Activated naive CD4-positive, alpha-beta T cell treated with anti-CD3 and anti-CD28 coated beads, Interleukin-2, amount 10 ng/mL, durations not matched to agents 7 days and 5 days (primary cell): ENCODE measurements at places on chromosomes 12 and 14.

GRCh38 chr12:57513266-57513665, 7.0 kb downstream of the DDIT3 start:
- H3K27me3 ChIP-seq: no peaks in the 10 kb centered on the region
- H3K4me1 ChIP-seq: peaks cover 15% of the 10 kb centered on the region
- no peak overlapping the region for H3K4me3 ChIP-seq
- H3K27ac ChIP-seq: no peak overlapping the region
- H3K36me3 ChIP-seq: peaks cover 77% of the 10 kb centered on the region
- no peak for DNase-seq

- H3K27ac ChIP-seq: no peak overlapping the region
- H3K27me3 ChIP-seq: no peaks in the 10 kb centered on the region
- H3K4me1 ChIP-seq: no peaks in the 10 kb centered on the region
- H3K4me3 ChIP-seq: no peak overlapping the region
- peaks cover 56% of the 10 kb centered on the region for H3K36me3 ChIP-seq
- DNase-seq: no peak
Observed at GRCh38 chr12:112456029-112456428, 37.3 kb downstream of the PTPN11 start.

DNA sequence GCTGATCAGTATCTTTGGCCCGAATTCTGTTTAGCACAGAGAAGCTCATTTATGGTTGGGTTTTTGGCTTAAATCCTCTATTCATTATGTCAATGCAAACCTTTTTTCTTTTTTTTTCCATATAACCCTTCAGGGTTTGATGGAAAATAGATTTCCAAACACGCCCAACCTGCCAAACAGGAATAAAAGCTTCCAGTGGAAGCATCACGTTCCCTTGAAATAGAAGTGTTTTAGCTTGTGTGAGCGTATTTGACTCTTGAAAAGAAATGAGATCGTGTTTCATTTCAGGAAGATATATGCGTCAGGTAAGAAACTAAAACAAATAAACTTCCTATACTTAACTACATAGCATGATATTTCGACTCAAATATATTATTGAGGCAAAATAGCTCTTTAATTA, at the start of gene PIK3C2G:
Gene PIK3C2G, plus strand, starts transcription at position 246 of the 400 bp plus-strand sequence. CDS start 20,564 bp downstream, outside the sequence.
- no peak within 1 kb of the TSS for H3K27ac ChIP-seq
- no peak within 1 kb of the TSS for H3K4me3 ChIP-seq
- DNase-seq: no peak
- no peaks in the 10 kb centered on the region for H3K4me1 ChIP-seq

GRCh38 chr12:82745807-82746206, 59.1 kb downstream of the TMTC2 start:
- no peaks in the 10 kb centered on the region for H3K4me1 ChIP-seq
- no peaks in the 10 kb centered on the region for H3K36me3 ChIP-seq
- H3K4me3 ChIP-seq: no peak overlapping the region
- no peaks in the 10 kb centered on the region for H3K27me3 ChIP-seq

DNA sequence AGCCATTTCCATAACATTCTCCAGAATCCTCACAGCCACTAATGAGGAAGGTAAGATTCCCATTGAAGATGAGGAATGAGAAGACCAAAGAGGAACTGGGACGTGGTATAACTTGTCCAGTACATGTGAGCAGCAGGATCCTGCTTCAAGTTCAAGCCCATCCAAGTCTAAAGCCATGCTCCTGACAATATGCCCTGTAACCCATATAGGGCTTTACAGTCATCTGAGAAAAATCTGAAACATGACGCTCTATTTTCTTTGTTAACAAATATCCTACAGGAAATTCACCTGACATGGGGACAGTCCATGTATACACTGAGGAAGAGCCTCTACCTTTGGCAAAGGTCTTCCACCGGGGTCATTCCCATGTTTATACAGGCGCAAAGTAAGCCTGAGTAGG, 3.1 kb upstream of the ACTR6 start:
- peaks cover 36% of the 10 kb centered on the region for H3K4me1 ChIP-seq
- no peak for DNase-seq
- H3K27me3 ChIP-seq: no peaks in the 10 kb centered on the region
- no peak overlapping the region for H3K4me3 ChIP-seq

GRCh38 chr14:75884198-75884611, 97.6 kb downstream of the TGFB3 start:
- H3K36me3 ChIP-seq: peaks cover 5% of the 10 kb centered on the region
- H3K27ac ChIP-seq: no peak overlapping the region
- no peaks in the 10 kb centered on the region for H3K4me1 ChIP-seq
- H3K4me3 ChIP-seq: no peak overlapping the region
- DNase-seq: no peak

DNA sequence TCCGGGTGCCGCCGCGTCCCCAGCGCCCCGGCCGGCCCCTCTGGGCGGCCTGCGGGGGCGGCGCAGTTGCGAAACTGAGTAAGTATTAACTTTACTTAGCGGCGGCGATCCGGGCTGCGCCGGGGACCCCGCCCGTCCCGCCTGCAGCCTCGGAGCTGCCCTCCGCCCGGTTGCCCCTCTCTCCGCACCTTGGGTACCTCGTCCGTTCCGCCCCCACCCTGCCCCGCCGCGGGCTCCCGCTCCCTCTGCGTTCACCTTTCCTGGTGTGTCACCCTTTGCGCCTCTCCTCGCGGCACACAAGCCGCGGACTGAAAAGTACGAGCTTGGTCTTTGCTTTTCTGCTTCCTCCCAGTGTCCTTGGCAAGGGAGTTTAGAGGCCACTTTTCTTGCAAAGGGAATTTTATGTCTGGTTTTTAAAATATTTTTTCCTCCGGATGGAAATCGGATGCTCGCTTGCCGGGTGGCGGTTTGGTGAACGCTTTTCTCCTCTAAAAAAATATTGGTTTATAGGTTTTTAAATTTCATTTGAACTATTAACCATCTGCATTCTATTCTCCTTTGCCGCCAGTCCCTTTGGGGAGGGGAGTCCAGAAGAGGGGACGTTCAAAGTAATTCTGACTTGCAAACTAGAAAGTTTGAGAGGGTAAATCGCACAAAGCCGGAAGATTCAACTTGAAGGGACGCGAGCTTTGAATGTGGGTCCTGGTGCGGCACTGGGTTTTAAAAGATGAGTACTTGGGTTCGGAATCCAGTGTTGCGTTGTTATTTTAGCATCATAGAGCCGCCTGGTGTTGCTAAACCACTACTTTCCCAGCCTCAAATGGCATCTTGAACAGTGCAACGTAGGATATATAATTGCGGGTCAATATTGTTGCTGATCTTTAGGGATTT, 834 bp downstream of the RASSF8 start:
- peaks cover 11% of the 10 kb centered on the region for H3K4me1 ChIP-seq
- DNase-seq: peak; percentile 23
- peaks cover 64% of the 10 kb centered on the region for H3K27me3 ChIP-seq
- no peak overlapping the region for H3K27ac ChIP-seq
- no peaks in the 10 kb centered on the region for H3K36me3 ChIP-seq

GRCh38 chr12:46671102-46671501, 154.7 kb downstream of the SLC38A4 start:
- H3K27me3 ChIP-seq: no peaks in the 10 kb centered on the region
- H3K4me1 ChIP-seq: no peaks in the 10 kb centered on the region
- H3K27ac ChIP-seq: no peak overlapping the region
- DNase-seq: no peak

GRCh38 chr14:30706704-30707103, 84.6 kb downstream of the SCFD1 start:
- no peak overlapping the region for H3K4me3 ChIP-seq
- peaks cover 20% of the 10 kb centered on the region for H3K36me3 ChIP-seq
- H3K4me1 ChIP-seq: no peaks in the 10 kb centered on the region
- no peak for DNase-seq
- no peak overlapping the region for H3K27ac ChIP-seq
- H3K27me3 ChIP-seq: no peaks in the 10 kb centered on the region

DNA sequence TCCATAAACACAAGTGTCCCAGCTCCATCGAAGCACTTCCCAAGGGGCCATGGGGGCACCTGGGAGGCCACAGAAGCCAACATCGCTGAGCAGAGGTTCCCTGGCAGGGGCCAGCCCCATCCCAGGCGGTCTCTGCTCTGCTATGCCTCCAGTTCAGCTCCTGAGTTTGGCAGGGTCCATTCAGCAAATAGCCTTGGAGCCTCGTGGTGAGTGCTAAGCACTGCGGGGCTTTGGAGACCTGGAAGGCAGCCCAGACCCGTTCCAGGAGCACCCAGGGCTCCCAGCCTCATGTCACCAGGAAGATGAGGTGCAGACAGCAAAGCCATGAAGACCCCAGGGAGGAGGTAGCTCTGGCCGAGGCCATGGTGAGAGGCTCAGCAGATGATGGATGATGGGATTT, 109.5 kb downstream of the LGMN start:
- H3K4me1 ChIP-seq: peaks cover 3% of the 10 kb centered on the region

DNA sequence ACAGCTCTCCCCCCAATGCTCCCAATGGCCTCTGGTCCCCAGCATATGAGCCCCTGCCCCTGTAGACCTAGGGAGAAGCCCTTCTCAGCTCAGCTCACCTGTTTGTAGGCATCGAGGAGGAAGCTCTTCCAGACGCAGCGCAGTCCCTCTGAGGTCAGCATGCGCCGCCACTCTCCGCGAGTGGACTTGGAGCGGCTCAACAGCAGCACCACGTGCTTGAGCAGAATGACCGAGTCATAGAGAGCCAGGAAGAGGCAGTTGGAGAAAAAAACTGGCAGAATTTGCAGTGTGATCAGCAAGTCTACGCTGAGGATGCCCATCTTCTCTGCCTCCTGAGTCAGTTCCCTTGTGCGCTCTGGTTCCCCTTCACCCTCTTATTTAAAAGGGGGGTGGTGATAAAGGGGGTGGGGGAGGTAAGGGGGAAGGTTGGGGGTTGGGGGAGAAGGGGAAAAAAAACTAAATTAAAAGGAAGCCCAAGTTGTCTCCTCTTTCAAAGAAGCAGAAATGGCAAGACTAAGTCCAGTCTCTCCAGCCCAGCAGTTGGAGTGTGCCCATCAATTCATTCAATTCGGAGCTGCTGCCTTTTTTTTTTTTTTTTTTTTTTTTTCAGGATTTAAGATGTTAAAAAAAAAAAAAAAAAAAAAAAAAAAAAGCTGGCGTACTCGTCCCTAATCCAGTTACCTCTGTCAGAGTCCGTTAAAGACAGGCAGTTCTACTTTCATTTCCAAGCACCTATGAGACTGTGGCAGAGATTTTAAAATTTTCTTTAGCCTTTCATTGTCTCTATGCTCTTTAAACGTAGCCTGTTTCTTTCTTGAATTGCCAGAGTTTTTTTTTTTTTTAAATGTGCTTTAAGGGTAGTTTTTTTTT, at the start of gene DIO2:
Gene DIO2, minus strand, starts transcription at position 352 of the 870 bp plus-strand sequence. Its CDS starts 32 bp downstream, at position 320.
- H3K27me3 ChIP-seq: no peaks in the 10 kb centered on the region
- no peaks in the 10 kb centered on the region for H3K36me3 ChIP-seq
- no peaks in the 10 kb centered on the region for H3K4me1 ChIP-seq

DNA sequence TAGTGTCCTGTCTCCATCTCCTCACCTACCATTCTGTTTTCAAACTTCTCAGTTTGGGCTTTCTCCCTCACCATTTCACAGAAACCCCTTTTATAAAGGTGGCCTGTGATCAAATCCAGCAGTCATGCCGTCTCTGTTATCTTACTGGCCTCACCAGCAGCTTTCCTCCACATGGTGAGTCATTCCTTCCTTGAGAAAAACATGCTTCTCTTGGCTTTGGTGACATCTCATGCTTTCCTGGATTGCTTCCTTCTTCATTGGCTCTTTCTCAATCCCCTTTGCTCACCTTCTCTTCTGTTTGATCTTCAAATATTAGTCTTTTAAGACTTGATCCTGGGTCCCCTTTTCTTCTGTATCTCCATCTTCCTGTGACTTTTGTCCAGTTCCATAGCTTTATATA, 164.9 kb downstream of the ANO4 start:
- H3K27ac ChIP-seq: no peak overlapping the region
- H3K4me1 ChIP-seq: no peaks in the 10 kb centered on the region
- H3K27me3 ChIP-seq: no peaks in the 10 kb centered on the region

GRCh38 chr14:91119556-91120311, 5.9 kb downstream of the DGLUCY start:
- peaks cover 77% of the 10 kb centered on the region for H3K4me1 ChIP-seq
- H3K4me3 ChIP-seq: no peak overlapping the region
- peak overlapping the region; percentile 39 for H3K27ac ChIP-seq
- H3K36me3 ChIP-seq: peaks cover 71% of the 10 kb centered on the region

DNA sequence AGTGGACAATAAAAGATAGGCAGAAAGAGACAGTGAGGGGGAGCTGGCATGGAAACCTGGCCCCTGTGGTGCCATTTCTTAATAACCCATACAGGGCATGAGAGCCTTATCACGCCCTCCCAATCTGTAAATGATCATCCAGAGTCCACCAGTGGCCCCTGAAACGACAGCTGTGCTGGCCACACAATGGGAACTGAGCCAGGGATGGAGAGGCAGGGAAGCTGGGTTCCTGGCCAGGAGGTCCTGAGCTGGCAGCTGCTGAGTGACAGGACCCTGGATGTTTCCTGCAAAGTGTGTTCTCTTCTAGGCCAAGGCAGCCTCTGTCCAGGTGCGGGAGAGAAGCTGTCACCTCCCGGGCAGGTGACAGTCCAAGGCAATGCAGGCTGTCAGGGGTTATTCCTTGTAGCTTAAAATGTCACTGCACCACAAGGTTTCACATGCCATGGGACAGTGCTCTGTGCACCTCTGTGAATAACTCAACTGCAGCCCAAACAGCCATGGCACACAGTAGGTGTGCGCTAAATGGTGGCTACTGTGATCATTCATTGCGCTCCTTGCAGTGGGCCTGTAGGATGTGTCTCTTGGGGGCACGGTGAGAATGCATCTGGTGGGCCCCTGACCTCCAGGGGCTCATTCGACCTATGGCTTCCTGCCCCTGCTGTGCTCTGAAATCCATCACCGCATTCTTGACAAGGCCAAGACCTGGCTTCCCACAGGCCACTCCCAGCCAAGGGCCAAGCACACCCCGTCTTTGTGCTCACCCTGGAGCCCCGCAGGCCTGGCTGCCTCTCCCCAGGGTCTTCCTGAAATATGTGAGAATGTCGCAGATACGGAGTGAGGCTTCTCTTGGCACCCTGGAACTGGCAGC, 46.3 kb upstream of the BCL11B start:
- peak overlapping the region; percentile 54 for H3K27ac ChIP-seq
- H3K27me3 ChIP-seq: peaks cover 10% of the 10 kb centered on the region
- H3K4me3 ChIP-seq: no peak overlapping the region
- DNase-seq: no peak

- peaks cover 13% of the 10 kb centered on the region for H3K27me3 ChIP-seq
- no peak for DNase-seq
- H3K4me3 ChIP-seq: no peak overlapping the region
- H3K36me3 ChIP-seq: no peaks in the 10 kb centered on the region
Observed at GRCh38 chr14:24705840-24706239, 71.8 kb upstream of the GZMB start.

GRCh38 chr12:88299567-88300101, 157.5 kb downstream of the TMTC3 start:
- no peak overlapping the region for H3K27ac ChIP-seq
- H3K4me1 ChIP-seq: no peaks in the 10 kb centered on the region
- no peaks in the 10 kb centered on the region for H3K36me3 ChIP-seq
- H3K4me3 ChIP-seq: no peak overlapping the region

- no peak overlapping the region for H3K27ac ChIP-seq
- no peaks in the 10 kb centered on the region for H3K36me3 ChIP-seq
- no peak overlapping the region for H3K4me3 ChIP-seq
- H3K27me3 ChIP-seq: peaks cover 81% of the 10 kb centered on the region
- H3K4me1 ChIP-seq: peaks cover 5% of the 10 kb centered on the region
Observed at GRCh38 chr14:72603639-72604038, 290.3 kb downstream of the DPF3 start.

GRCh38 chr12:82730953-82731459, 44.3 kb downstream of the TMTC2 start:
- H3K4me3 ChIP-seq: no peak overlapping the region
- H3K27ac ChIP-seq: no peak overlapping the region
- DNase-seq: no peak
